ENCODE measurements at places on chromosomes 6 and 20.
A peak's percentile ranks its signal among the peaks of the same experiment; 100 is the strongest.

- DNase-seq: no peak
Measured at GRCh38 chr6:41937861-41938574, 3.6 kb downstream of the CCND3 start.

- DNase-seq: no peak
Measured at GRCh38 chr20:38272398-38272797, 11.9 kb upstream of the KIAA1755 start.

- no peak for DNase-seq
Measured at GRCh38 chr20:32482442-32483261, 102.5 kb downstream of the NOL4L start.

DNA sequence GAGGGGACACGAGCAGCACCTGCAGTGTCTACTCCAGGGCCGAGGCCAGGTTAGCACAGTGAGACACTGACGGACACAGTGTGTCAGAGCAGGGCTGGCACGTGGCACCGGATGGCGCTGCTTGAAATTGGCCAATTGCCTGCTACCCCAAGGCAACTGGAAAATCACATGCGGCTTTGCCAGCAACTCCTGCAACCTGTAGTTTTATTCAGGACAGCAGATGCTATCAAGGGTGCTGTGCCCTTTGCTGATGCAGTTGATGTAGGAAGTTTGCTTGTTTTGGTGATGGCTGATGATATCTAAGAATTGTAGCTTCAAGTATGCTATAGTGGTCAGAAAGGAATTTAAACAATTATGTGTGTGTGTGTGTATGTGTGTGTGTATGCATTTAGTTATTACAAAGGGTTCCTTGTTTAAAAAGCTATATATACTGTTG is 25.9 kb downstream of the RIN2 start:
- peak; percentile 49 for DNase-seq

DNA sequence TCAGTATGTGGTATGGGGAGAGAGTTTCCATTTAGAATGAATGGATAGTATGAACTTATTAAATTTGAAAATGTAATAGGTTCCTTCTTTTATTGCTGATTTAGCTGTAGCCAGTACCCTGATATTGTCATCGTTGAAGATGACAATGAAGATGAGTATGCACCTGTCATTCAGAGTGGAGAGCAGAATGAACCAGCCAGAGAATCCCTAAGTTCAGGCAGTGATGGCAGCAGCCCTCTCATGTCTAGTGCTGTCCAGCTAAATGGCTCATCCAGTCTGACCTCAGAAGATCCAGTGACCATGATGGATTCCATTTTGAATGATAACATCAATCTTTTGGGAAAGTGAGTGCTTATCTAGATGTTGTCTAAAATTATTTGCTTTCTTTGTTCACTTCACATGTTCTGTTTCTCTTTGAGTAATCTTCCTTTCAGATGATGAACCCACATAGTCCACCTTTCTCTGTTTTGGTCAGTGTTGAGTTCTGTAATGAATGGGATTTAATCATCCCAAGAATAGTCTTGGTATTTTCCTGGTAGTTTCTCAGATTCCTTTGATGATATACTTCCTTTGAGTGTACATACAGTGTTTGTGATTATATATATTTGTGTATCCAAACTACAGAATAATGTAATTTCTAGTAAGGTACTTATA is 23.3 kb downstream of the HSF2 start:
- no peak for DNase-seq

DNA sequence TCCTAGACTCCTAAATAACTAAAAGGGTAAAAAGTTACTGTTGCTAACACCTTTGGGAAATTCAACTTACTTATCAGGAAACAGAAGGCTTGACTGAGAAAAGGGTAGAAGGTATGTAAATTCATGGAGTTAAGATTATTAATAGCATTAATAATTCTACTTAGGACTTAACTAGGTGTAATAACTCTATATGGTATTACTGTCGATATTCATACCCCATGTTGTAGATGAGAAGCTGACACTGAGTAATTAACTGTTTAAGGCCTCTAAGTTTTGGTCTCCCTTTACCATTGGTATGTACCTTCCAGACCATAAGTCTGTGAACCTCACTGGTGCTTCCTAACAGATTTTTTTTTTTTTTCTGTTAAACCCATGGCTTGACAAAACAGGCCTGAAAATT is 15.4 kb downstream of the GLO1 start:
- DNase-seq: no peak

DNA sequence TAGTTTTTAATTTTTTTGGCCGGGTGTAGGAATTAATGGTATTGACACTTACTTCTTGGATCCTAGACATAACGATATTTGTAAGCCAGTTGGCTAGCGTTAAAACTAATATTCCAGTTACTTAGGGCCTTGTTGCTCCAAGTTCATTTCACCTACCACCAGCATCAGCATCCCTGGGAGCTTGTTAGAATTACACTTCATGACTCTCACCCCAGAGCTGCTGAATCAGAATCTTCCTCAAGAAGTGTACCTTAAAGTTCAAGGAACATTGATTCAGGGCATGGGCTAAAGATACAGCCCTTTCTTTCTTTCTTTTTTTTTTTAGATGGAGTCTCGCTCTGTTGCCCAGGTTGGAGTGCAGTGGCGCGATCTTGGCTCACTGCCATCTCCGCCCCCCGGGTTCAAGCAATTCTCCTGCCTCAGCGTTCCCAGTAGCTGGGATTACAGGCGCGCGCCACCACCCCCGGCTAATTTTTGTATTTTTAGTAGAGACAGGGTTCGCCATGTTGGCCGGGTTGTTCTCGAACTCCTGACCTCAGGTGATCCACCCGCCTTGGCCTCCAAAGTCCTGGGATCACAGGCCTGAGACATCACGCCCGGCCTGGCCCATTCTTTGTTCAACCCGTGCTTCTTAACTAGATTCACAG is 1.1 kb downstream of the SLX4IP start:
- DNase-seq: no peak

DNA sequence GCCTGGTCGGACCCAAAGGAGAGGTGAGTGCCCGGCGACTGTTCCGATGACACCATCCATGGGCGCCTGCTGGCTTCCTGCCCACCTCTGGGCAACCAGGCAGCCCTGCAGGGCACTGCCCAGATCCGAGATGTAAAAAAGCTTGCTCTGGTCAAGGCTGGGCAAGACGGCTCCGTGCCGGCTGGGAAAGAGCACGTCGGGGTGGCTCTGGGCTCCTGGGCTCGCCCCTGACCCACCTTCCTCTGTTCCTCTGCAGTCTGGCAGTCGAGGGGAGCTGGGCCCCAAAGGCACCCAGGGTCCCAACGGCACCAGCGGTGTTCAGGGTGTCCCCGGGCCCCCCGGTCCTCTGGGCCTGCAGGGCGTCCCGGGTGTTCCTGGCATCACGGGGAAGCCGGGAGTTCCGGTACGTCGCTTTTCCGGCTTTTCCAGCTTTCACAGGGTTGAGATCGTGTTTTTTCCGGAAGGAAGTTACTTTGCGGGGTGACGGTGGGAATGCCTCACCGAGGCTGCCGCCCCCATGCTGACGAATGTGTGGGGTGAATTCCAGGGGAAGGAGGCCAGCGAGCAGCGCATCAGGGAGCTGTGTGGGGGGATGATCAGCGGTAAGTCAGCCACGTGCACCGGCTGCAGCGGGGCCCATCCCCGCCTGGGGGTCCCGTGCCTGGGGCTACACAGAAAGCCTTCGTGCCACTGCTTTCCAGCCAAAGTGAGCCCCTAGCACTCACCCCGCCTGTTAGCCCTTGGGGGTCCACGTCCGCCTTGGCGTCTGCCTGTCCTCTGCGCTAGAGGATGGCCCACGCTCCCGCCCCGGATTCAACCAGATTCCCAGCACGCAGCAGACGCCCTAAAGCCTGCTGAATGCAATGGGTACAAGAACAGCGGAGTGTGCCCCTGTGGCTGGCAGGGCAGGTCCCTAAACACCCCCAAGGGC is 19.3 kb downstream of the COL9A3 start:
- DNase-seq: no peak

DNA sequence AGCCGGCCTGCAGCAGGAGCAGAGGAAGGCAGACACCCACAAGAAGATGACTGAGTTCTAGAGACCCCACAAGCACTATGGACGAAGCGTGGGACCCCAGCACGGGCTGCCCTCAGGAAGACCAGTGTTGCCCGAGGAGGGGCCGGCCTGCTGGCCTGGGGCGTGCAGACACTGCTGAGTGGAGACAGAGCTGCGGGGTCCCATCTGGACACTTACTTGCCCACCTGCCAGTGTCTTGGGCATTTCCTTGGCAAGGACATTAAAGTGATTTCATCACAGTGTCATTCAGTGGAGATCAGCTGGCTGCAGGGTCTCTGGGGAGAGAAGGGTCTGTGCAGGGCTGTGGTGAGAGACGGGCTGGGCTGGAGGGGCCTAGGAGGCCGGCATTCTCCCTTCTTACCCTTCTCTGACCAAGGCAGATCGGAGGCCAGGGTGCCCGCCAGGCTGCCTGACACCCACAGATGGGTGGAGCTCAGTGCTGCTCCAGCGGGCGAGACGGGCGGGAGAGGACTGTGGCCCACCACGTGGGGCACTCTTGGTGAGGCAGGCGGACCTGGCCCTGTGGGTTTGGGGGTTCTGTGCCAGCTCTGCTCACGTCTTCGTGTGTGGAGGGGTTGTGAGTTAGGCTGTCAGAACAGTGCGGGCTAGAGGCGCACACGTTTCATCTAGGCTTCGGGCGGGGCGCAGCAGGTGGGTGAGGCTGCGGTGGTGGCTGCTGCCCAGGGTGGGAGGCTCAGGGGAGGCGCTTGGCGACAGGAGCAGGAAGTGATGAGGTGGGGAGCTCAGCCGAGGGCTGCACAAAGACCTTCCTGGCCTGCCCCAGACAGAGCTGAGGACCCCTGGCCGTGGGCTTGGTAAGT is at the start of gene LIME1:
Gene LIME1, plus strand, starts transcription at position 806 of the 860 bp plus-strand sequence. CDS start 886 bp downstream, outside the sequence.
- DNase-seq: no peak

GRCh38 chr20:35849706-35850105 is 77.9 kb downstream of the PHF20 start:
- DNase-seq: no peak

GRCh38 chr20:11246251-11246775 is 572.5 kb upstream of the JAG1 start:
- no peak for DNase-seq

DNA sequence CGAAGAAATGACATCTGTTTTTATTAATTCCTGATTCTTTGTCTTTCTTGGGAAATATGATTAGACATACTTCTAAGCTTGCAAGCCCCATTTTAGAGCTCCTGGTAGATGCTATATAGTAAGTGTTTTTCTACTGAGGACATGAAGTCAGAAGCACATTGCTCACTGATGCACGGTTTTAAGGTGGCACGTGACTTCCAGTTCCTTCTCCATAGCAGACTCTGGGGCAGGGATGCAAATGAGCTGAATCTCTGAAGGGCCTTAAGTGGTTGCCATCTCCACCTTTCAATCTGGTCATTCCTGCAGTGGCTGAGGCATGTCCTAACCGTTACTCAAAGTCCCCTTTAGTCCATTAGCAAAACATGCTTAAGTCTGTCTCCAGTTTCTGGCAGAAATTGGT is 421.2 kb upstream of the HTR1E start:
- no peak for DNase-seq

DNA sequence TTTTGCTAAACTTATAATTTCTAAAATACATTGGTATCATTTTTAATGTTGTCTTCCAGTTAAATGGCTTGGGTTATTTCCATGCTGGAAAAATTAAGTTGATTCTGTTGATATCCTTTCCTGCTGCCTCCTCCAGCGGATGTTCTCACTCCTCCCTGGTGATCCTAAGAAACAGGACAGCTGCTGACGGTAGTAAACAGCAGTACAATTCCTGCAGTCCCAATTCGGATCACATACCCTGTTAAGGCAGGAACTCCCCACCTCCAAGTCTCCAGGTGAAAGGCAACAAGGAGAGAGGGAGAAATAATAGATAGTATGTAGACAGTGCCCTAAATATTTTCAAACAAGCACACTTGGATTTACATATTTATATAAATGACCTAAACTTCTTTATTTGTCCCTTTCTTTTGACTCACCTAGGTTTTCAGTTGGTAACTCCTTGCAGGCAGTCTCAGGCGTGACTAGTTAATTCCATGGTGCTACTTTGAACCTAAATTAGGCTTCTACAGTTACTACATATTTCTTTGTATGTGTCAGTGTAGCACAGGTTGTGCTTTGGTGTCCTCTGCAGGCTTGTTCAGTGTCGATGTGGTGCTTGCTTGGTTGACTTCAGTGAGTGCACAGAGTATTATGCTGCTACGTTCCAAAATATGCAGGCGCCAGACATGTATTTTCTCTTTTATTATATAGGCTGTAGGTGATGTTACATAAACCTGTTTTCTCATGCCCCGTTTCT is 126.0 kb downstream of the ADGRB3 start:
- DNase-seq: no peak

DNA sequence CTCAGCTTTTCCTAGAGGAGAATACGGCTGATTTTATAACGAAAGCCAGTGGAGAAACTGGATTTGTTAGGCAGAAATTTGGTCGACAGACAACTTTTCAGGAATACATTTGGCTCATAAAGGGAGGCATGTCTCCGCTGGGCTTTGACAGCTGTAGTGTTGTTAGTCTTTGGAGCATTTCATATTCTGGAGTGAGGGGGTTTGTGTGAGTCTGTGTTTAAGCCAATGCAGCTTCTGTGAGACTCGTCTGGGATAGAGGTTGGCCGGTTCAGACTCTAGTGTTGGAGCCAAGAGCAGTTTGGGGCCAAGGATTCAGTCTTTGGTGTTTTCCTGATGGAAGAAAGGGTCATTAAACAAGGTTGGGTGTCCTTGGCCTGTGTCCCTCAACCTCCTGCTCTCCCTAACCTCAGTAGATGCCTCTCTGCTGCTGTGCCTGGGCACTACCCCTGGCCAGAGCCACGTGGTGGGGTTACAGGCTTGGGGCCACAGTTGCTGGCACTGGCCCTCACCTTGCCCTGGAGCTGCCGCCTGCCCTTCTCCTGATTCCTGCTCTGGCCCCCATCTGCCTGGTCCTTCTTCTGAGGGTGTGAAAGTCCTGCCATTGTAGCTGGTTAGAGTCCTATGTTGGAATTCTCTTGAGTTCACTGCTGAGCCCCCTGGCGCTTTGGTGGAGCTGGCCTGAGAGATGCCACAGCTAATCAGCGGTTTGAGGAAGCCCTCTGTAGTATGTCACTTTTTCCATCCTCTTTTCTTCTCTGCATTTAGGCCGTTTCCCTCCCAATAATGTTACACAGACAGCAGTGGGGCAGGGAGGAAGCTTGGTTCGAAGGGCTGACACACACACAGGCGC is 6.9 kb downstream of the PTK7 start:
- DNase-seq: no peak

GRCh38 chr6:6905961-6906518 is 201.7 kb upstream of the RREB1 start:
- no peak for DNase-seq

DNA sequence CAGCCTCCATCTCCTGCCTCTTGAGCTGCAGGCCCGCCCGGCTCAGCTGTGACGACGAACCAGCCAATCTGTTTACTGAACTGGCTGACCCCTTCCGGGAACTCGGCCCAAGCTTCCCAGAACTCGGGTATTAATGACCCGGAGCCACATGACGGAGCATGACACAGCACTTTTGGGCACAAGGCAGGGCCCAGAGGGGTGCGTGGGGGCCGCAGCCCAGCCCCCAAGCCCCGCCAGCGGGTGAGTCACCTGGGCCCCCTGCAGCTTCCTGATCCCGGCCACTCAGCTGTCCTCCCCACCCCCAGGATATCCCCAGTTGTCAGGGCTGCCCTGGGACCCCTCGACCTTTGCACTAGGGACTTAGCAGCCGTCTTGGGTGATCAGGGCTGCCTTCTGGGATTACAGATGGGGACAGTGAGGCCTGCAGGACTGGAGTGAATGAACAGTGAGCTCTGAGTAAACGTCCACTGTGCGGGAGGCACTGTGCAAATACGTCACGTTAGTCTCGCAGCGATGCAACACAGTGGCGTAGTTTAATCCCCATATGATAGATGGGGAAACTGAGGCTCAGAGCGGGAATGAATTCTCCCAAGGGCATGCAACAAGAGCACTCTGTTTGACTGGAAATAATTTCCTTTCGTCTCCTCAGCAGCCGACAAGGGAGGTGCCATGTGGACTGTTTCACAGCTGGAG is 102.1 kb downstream of the CEBPB start:
- peak; percentile 97 for DNase-seq

- no peak for DNase-seq
Measured at GRCh38 chr6:165274611-165275010, 34.8 kb downstream of the C6orf118 start.

Data from HepG2 (cell line).